Fibroblast of villous mesenchyme (primary cell): ENCODE measurements at places on chromosomes 1 and 21.

GRCh38 chr1:228465571-228466146 is 21.5 kb upstream of the RNF187 start:
- DNase-seq: no peak

DNA sequence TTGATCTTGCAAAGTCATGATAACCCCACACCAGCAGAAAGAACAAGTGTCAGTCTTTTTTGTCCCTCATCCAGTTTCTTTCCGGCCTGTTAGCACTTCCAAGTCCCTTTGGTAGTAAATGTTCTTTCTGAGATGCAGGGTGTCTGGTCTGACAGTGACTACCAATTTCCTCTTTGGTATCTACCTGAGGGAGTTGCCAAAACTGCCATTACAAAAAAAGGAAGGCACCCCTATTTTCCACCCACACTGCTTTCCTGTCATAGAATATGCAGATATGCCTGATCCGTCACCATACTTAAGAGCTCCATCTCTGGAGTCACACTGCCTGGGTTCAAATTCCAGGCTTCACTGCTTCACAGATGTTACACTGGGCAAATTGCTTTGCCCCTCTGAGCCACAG is 72.4 kb downstream of the ZNF281 start:
- DNase-seq: no peak

- no peak for DNase-seq
These were observed 146.7 kb downstream of the KAZN start for GRCh38 chr1:14745001-14745720.

GRCh38 chr1:187001198-187001889 is 172.6 kb downstream of the PLA2G4A start:
- DNase-seq: peak; percentile 70

DNA sequence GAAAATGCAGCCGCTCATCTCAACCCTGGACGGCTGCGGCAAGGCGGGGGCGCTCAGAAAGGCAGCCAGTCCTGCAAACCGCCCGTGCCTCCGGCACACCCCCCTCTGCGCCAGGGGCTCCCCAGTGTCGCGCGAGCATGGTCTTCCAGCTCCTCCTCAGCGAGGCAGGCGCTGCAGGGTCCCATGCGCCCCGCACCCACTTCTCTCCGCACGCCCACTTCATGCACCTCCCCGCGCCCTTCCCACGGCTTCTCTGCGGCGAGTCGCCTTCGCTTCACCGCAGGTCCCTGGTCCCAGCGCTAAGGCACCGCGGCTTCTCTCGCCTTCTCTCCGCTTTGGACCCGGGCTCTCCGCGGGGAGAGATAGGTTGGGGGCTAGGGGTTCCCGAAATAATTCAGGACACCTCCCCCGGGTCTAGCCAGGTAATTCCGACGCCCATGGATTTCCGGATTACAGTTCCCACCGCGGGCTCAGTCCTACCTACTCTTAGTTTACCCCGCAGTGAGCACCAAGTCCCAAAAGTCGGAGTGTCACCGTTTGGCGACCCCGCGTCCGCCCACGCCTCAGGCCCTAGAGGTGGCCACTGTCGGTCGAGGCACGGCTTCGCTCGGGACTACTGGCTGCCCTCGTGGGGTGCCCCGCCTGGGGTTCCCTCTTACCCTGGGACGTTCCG is 67.5 kb downstream of the SYT2 start:
- no peak for DNase-seq

- DNase-seq: no peak
These were observed 30.8 kb upstream of the COL18A1 start for GRCh38 chr21:45373991-45374816.
